ENCODE measurements at places on chromosomes 7 and 10. TPM values are rescaled to one million over a fixed set of nuclear protein-coding genes. Genes with fewer than 3 reads are reported as not detected.

CYP2W1 gene
- total RNA-seq: not detected

DNA sequence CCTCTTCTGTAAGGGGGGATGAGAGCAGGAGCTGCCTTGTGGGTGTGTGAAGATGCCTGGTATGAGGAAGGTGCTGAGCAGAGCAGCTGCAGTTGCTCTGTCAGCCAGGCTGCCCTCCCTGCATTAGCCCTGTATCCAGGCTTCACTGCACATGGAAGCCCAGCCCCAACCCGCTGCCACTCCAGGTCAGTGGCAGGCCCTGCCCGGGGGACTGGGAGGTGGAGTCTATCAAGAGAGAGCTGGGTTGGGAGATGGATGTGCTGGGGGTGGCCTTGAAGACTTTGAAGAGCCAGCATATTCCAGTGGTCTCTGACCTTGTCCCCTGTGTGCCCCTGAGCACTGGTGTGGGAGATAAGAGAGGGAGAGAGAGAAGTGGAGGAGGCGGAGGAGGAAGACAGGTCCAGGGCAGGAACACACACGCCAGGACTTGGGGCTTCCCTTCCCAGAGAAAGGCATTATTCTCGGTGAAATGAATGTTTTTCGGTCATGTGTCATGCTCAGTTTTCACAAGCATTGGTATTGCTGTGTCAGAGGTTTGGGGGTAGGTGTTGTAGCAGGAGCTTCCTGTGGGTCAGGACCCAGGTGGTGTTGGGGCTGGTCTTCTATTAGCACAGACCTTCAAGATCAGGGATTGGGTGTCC is 2.6 kb downstream of the PPIF start:
- no peak for DNase-seq

- no peak for DNase-seq
Measured at GRCh38 chr7:136053689-136054485, 76.7 kb upstream of the MTPN start.

DNA sequence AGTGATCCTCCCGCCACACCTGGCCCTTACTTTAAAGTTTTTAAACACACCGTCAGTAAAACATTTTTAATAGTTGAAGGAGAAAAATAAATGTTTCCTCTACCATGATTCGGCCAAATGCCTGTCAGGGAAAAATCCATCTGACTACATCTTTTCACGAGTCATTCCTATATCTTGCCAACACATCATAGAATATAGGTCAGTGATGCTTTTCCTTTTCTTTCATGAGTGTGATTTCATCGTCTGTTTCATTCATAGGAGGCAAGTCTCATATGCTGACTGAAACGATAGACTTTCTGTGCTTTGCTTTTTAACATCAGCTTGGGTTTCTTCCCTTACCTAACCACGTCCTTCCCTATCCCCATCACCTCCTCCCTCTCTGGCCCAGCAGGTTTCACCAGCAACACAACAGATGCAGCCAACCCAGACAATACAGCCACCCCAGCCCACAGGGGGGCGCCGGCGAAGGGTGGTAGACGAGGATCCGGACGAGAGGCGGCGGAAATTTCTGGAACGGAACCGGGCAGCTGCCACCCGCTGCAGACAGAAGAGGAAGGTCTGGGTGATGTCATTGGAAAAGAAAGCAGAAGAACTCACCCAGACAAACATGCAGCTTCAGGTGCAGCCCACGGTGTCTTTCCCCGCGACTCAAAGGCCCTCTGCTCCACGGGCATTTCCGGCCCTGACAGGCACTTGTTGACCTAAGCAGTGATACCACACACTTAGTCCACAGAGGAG is 149.2 kb downstream of the TRIL start:
- peak; percentile 69 for DNase-seq

DNA sequence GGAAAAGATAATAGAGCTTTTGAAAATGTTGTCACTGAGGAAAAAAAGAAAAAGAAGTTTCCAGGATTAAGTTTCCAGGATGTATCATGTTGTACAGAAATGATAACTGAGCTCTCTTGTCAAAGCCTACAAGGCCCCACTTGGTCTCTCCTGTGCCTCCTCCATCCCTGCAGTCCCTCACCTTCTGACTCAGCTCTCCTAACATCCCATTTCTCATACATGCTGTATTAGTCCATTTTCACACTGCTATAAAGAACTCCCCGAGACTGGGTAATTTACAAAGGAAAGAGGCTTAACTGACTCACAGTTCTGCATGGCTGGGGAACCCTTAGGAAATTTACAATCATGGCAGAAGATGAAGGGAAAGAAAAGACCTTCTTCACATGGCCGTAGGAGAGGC is 3.8 kb upstream of the DGKI start:
- DNase-seq: peak; percentile 71

- no peak for DNase-seq
Measured at GRCh38 chr7:2710286-2710655, 22.3 kb downstream of the AMZ1 start.

GRCh38 chr7:139124084-139124914 is 14.8 kb upstream of the ZC3HAV1 start:
- DNase-seq: no peak

DNA sequence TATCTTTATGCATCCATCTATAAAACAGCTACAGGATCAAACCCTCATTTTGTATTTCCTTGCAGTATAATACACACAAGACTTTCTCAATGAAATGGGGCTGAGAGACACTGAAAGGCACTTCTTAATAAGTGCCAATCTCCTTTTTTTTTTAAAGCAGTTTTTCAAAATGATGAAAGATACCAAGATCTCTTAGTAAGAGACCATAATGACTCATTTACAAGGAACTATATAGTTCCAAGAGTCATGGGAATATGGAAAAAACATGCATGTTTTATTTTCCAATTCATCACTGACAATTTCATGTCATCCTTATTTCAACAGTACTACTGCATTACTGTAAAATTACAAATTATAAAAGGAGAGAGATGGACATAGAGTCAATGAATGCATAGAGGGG is 973.7 kb downstream of the GATA3 start:
- DNase-seq: no peak

ADGRA1 gene
- total RNA-seq: not detected

DNA sequence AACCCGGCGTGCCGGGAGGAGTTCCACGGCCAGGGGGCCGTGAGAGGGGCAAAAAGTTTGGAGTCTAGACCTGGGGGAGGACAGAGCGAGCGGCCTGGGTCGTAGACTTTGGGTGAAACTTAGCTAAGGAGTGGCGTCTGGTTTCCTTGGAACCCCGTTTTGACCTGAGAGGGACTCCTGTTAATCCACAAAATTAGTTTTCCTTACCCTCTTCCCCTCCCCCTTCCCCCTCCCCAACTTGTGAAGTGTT is 574 bp downstream of the MARCHF5 start:
- DNase-seq: no peak

- DNase-seq: peak; percentile 84
Measured at GRCh38 chr7:47503281-47503680, 78.6 kb downstream of the TNS3 start.

PNLIP gene
- not detected for total RNA-seq

GRIFIN gene
- total RNA-seq: not detected

DNA sequence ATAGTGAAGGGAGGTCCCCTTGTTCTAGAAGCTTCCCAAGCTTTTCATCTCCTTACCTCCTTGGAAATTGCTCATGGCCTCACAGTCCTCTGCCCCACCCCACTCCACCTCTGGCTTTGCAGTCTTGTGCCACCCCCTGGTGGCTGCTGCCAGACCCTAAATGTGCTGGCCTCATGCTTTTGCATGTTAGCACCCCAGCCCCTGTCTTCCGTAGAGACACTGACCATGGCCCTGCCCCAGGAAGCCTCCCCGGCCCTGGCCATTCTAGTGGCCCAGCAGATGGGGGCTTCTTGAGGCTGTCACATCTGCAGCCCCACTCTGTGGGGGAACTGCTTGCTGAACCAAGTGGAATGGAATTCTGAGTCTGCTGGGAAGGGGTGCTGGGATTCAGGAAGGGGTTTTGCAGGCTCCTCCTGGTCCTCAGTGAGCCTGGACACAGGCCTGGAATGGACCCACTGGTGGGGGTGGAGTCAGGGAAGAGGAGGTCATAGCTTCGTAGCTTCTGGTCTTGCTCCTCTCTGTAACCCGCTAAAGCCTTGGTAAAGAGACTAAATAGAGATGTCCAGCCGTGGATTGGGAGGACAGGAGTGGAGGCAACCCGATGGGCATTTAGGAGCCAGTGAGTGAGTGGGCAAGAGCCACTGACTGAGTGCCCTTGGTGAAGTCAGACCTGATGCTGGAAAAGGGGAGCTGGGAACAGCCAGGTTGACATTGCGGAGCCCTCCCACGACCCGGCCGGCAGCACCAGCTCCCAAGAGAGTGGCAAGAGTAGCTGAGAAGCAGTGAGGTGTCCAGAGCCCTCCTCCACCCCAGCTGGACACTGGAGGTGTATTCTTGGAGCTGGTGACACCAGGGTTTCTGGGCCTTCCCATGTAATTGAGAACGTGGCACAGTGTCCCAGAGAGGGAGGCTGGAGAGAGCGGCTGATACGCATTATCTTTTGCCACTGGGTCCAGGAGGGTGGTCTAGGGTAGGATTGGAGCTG is 20.9 kb downstream of the RAMP3 start:
- DNase-seq: no peak

- no peak for DNase-seq
Measured at GRCh38 chr10:79939969-79940368, 8.9 kb downstream of the SFTPD start.

NEUROD6 gene
- not detected for total RNA-seq

GRCh38 chr7:105835441-105835840 is 41.0 kb downstream of the ATXN7L1 start:
- no peak for DNase-seq

- peak; percentile 6 for DNase-seq
Measured at GRCh38 chr7:48424731-48425130, 253.5 kb downstream of the ABCA13 start.

DNA sequence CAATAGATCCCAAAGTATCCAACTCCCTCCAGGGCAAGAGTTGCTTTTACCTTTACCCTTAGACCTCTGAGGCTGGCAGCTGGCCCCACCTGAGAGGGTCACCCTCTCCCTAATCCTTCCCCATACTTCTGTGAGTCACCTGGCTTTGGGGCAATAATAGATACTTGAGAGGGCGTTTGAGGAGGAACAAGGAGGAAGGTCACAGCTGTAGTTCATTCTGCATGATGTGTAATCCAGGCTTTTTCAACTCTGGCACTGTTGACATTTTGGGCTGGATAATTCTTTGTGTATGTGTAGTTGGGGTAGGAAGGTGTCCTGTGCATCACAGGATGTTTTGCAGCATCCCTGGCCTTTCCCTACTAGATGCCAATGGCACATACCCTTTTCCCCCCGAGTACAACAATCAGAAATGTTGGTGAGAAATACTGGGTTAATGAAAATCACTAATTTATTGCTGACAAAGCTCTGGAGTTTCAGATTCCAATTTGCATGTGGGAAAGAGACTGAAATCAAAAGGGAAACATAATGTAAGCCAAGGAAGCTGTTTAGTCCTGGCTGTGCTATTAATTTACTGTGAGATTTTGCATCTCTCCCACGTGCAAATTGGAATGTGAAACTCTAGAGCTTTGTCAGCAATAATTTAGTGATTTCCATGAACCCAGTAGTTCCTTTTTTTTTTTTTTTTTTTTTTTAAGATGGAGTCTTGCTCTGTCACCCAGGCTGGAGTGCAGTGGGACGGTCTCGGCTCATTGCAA is 3.6 kb downstream of the BLVRA start:
- peak; percentile 46 for DNase-seq

ASAH2 gene
- 0.18 TPM for total RNA-seq

GRCh38 chr7:30815951-30816644 is 44.9 kb downstream of the MINDY4 start:
- no peak for DNase-seq

DNA sequence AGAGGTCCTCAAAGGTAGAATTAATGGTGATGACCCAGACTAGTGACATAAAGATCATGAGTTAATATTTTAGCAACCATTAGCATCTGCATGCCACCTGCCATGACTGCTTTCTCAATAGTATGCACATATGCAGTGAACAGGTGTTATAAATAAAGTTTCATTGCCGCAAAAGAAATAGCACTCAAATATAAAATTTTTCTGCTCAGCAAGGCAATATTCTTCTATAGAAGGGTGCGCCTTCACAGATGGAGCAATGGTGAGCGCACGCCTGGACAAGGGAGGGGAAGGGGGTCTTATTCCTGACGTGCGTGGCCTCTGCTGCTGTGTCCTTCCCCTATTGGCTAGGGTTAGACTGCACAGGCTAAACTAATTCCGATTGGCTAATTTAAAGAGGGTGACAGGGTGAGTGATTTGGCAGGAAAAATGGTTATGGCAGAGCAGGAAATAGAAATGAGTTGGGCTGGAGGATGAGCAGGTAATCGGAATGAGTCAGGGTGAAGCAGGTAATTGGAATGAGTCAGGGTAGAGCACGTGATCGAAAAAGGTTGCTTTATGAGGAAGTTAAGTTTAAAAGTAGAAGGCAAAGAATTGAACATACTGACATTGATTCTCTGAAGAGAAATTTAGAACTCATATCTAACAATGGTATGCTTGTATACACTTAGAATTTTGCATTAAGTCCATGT is 24.7 kb upstream of the TRIM24 start:
- no peak for DNase-seq

GIMAP5 gene
- total RNA-seq: not detected

DNA sequence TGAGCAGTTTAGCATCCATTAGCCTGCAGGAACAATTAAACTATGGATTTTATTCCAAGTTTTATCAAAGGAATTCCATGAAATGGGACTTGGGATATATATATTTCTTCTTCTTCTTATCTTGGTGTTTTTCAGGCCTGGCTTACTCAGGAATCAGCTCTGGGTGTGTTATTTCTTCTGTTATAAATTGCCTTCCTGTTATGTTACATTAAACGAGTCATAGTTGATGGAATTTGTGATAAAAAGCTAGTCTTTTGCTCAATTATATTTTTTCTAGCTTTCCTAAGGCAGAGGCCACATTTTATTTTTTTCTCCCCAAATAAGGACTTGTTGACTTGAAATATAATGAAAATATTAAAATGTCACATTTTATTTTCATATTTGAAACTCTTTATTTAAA is 141.3 kb downstream of the EPC1 start:
- DNase-seq: peak; percentile 44

DNA sequence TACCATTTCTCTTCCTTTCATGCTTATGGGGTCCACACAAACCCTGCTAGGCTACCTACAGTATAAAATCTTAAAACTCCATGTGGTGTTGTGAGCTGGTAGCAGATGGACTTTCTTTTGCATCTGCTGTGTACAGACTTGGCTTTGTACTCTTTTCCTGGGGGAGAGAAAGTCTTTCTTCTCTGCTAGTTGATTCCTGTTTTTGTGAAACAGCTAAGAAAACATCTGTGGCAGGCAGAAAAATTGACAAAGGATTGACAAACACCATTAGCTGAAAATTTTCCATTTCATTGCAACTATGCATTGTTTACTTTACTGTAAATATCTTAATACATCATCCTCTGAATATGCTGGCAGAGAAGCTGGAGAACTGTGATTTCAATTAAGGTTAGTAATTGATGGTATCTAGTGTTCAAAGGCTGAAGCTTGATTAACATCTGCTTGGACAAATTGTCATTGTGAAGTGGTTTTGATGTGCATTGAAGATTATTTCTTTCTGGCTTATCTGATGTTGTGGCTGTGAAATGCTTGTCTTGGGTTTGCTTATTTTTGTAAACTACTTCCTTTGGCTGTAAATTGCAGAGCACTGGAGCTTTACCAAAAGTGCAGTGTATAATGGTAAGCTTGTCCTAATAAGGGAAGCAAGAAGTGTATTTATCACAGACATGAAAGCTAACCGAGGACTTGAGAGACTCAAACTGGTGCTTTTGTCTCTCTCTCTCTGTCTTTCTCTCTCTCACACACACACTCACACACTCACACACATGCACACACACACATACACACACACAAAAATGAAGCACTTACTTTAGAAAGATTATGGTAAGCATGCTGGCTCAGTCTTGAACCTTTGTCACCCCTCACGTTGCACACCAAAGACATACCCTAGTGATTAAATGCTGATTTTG is at the start of gene FOXP2:
FOXP2 (plus strand) TSS at position 660 of the 908 bp plus-strand sequence. CDS start 11,697 bp downstream, outside the sequence.
- DNase-seq: peak; percentile 48

SMURF1 gene
- 21.7 TPM for total RNA-seq

HGF gene
- 50.9 TPM for total RNA-seq

All from IMR-90 (cell line).